Umbilical cord (tissue), 2 donors: ENCODE measurements at places on chromosomes 1 and 21. TPM values are rescaled to one million over a fixed set of nuclear protein-coding genes. Genes with fewer than 3 reads are reported as not detected.

KRTAP6-2 gene
- not detected for total RNA-seq

AXDND1 gene
- total RNA-seq, result 7.5 TPM

PRDM16 gene
- 6.3 TPM for total RNA-seq

- no peak for DNase-seq
Observed at GRCh38 chr1:247865416-247865815, 8.4 kb downstream of the TRIM58 start.

RGS7 gene
- not detected for total RNA-seq

GRCh38 chr1:41626616-41627375 is 142.3 kb upstream of the EDN2 start:
- DNase-seq, result no peak

- DNase-seq, result no peak
Observed at GRCh38 chr1:214317300-214317699, 36.3 kb downstream of the SMYD2 start.

- DNase-seq, result peak; percentile 43
Observed at GRCh38 chr1:200372095-200372884, 37.5 kb downstream of the ZNF281 start.

FOXD2 gene
- 0.24 TPM for total RNA-seq

GRCh38 chr1:62689524-62689923 is 1.3 kb upstream of the DOCK7 start:
- no peak for DNase-seq

STYXL2 gene
- total RNA-seq, result 2.9 TPM

GRCh38 chr21:41836166-41837015 is 42.8 kb downstream of the PRDM15 start:
- no peak for DNase-seq

GRCh38 chr1:110643879-110644472 is 30.8 kb downstream of the KCNA3 start:
- no peak for DNase-seq

TXNIP gene
- total RNA-seq, result 547 TPM

DNA sequence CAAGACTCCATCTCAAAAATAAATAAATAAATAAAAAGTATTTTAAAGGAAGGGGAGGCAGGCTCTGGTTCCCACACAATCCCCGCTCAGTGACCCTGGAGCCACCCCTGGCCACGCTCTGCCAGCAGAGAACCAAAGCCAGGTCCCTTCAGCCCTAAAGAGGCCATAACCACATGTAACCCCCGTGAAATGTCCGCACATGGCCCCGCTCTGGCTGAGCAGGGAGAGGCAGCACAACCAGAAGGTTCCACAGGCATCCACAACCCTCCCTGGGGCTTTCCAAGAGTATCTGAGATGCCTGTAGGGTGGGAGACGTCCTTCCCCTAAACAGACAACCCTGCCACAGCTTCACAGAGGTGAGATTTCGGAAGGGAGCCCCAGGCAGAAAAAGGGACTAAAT is 1.4 kb upstream of the ARF1 start:
- no peak for DNase-seq

- peak; percentile 54 for DNase-seq
Observed at GRCh38 chr1:232143315-232143886, 486.5 kb downstream of the SIPA1L2 start.

DNA sequence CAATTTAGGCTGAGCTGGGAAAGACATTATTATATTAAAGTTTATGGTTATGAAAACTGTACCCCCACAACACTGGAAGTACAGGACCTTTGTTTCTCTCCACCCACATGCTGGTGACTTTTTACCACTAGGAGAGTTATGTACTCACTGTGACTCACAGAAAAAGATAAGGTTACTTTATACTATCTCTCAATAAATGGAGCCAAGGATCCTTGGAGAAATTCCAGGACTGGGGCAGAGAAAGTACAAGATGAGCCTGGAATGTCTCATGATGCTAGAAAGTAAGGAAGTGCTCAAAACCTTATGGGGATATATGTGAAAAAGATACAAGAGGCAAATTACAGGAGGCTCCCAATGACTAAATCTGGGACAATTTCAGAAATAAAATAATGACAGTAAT is 63.9 kb upstream of the C1orf105 start:
- DNase-seq, result peak; percentile 98

DNA sequence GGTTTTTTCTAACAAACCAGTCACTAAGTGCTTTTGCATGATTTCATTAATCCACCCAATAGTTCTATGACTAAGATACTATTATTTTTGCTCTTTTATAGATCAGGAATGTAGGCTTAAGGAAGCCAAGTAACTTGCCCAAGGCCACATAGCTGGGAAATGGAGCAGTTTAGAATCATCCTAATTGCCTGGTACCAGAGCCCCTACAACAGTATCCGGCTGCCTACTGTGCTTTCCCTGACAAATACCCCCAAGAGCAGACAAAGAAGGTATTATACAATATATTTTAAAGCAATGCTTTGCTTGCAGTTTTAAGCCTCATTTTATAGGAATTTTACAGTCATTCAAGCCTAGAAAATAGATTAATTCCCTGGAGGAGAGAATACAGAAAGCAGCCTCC is 45.5 kb upstream of the RASAL2 start:
- DNase-seq, result no peak
